LHCN-M2 (cell line): ENCODE measurements at places on chromosomes 6 and 20. TPM values are rescaled to one million over a fixed set of nuclear protein-coding genes. Genes with fewer than 3 reads are reported as not detected.

GRCh38 chr6:43217351-43217750 is 11.9 kb downstream of the DNPH1 start:
- no peak for DNase-seq

GRM1 gene
- under 0.01 and 0.06 TPM in 2 replicates for total RNA-seq

DNA sequence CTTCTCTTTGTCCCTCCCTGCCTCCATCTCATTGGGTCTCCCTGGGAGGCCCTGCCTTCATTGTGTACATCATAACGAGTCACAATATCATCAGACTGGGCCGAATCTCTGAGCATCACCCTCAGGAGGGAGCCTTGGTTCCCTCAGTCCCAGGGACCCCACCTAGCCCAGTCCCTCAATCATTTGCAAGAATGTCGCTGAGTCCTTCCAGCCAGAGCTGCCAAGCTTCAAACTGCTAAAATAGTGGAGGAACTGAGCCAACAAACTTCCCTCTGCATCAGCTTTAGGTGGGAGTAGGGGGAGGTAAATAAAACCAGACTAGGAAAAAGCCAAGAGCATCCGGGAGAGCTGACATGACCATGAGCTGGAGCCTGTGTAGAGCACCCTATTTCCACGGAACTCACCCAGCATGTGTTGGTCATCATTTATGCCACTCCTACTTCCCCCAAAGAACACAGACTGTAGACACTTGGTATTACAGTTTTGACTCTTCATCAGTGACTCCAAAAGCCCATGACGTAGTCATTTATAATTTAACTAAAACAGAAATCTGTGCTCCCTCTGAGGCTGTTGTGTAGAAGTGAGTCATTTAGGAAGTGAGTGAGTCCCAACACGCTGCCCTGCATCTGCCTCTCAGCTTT is 28.8 kb upstream of the IL17A start:
- peak; percentile 96 for DNase-seq

ZC2HC1B gene
- not detected in 2 replicates for total RNA-seq

SLA2 gene
- total RNA-seq: 0.19 TPM in 1 of 2 replicates, not detected in the other

- DNase-seq: peak; percentile 47
These were observed 110.4 kb downstream of the PLCB4 start for GRCh38 chr20:9179193-9179802.

GRCh38 chr6:154888421-154889295 is 106.5 kb upstream of the TIAM2 start:
- DNase-seq: no peak
